ENCODE measurements at places on chromosomes 3 and 15. TPM values are rescaled to one million over a fixed set of nuclear protein-coding genes. Genes with fewer than 3 reads are reported as not detected.

GRCh38 chr3:172987273-172987672, 153.8 kb downstream of the SPATA16 start:
- H3K4me1 ChIP-seq, result no peaks in the 10 kb centered on the region
- no peaks in the 10 kb centered on the region for H3K36me3 ChIP-seq
- no peak overlapping the region for H3K27ac ChIP-seq
- no peak for DNase-seq
- H3K4me3 ChIP-seq, result no peak overlapping the region

GRCh38 chr3:65279225-65279782, 591.5 kb upstream of the ADAMTS9 start:
- H3K4me3 ChIP-seq, result no peak overlapping the region
- no peaks in the 10 kb centered on the region for H3K27me3 ChIP-seq
- no peak overlapping the region for H3K27ac ChIP-seq
- no peaks in the 10 kb centered on the region for H3K36me3 ChIP-seq
- H3K4me1 ChIP-seq, result no peaks in the 10 kb centered on the region

- no peaks in the 10 kb centered on the region for H3K27me3 ChIP-seq
- H3K4me3 ChIP-seq, result no peak overlapping the region
- no peak for DNase-seq
- no peaks in the 10 kb centered on the region for H3K36me3 ChIP-seq
- H3K27ac ChIP-seq, result no peak overlapping the region
Observed at GRCh38 chr3:53671192-53671960, 174.8 kb downstream of the CHDH start.

GRCh38 chr3:16103472-16103871, 71.0 kb upstream of the GALNT15 start:
- no peak for DNase-seq
- H3K4me3 ChIP-seq, result no peak overlapping the region

Gene CYP11A1
- polyA plus RNA-seq, result 2.7 TPM

Gene WWTR1
- polyA plus RNA-seq, result 23.3 TPM

Gene MYLK
- 25.3 TPM for polyA plus RNA-seq

DNA sequence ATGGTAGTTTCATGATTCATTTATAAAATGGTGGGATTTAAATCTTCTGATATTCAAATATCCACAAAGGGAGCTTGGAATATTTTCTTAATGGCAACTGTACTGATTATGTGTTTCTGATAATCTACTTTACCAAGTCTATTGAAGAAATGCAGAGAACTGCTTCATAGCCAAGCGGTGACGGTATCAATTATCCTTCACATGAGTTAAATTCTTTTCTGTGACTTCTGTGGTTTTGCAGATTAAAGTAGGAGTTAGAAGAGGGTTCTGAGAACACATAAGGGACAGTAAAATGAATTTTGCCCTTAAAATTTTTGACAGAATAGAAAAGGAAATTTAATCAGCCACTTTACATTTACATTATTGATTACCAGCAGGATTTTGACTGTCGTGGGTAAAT, 563.2 kb downstream of the GBE1 start:
- no peak overlapping the region for H3K27ac ChIP-seq
- DNase-seq, result no peak
- no peak overlapping the region for H3K4me3 ChIP-seq
- H3K36me3 ChIP-seq, result no peaks in the 10 kb centered on the region

DNA sequence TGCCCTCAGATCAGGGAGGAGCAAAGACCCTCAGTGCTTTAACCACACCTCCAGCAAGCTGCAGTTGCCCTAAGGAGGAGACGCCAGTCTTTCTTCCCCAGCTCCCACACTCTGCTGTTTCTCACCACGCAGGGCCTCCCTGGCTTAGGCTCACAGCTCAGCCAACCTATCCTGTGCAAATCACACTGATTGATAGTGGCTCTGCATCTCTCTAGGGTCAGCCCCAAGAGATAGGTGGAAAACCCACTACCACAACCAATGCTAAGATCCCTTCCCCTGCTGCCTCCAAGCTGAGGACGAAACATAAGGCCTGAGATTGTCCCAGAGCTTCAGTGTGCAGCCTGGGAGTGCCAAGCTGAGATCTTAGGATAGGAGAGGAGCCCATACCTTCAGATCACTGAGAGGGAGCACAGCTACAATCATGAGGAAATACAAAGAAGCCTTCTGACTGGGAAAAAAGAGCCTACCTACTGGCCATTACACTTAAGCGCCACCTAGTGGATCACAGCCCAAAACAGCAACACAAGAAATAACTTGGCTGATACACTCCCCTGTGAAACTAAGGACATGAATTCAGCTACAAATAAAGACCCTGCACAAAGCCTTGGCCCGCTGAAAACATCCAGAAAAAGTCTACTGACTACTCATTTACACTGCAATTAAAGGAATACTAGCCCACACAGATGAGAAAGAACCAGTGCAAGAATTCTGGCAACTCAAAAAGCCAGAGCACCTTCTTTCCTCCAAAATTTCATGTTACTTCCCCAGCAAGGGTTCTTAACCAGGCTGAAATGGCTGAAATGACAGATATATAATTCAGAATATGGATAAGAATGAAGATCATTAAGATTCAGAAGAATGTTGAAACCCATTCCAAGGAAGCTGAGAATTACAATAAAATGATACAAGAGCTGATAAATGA, 271.5 kb upstream of the DCBLD2 start:
- H3K27ac ChIP-seq, result no peak overlapping the region
- H3K27me3 ChIP-seq, result no peaks in the 10 kb centered on the region
- no peak overlapping the region for H3K4me3 ChIP-seq
- peak; percentile 53 for DNase-seq
- H3K36me3 ChIP-seq, result no peaks in the 10 kb centered on the region

GRCh38 chr15:33048255-33048654, 146.3 kb downstream of the FMN1 start:
- H3K4me3 ChIP-seq, result no peak overlapping the region
- DNase-seq, result peak; percentile 29
- no peak overlapping the region for H3K27ac ChIP-seq
- no peaks in the 10 kb centered on the region for H3K4me1 ChIP-seq
- H3K27me3 ChIP-seq, result no peaks in the 10 kb centered on the region
- H3K36me3 ChIP-seq, result no peaks in the 10 kb centered on the region

Gene RPSA
- 1,249 TPM for polyA plus RNA-seq

DNA sequence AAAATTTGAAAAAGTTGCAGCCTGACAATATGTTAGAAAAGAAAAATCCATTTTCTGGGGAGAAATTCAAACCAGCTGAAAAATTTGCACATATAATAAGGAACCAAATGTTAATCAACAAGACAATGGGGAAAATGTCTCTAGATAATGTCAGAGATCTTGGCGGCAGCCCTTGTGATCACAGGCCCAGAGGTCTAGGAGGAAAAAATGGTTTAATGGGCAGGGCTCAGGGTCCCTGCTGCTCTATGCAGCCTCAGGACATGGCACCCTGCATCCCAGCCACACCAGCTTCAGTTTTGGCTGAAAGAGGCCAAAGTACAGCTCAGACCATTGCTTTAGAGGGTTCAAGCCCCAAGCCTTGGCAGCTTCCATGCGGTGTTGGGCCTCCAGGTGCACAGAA, 701.9 kb downstream of the IGSF11 start:
- no peak for DNase-seq
- no peaks in the 10 kb centered on the region for H3K4me1 ChIP-seq
- H3K27me3 ChIP-seq, result no peaks in the 10 kb centered on the region
- no peak overlapping the region for H3K4me3 ChIP-seq

GRCh38 chr3:36903119-36903882, 41.6 kb downstream of the TRANK1 start:
- no peak overlapping the region for H3K27ac ChIP-seq
- no peaks in the 10 kb centered on the region for H3K36me3 ChIP-seq
- DNase-seq, result peak; percentile 39
- H3K27me3 ChIP-seq, result no peaks in the 10 kb centered on the region
- H3K4me1 ChIP-seq, result no peaks in the 10 kb centered on the region
- no peak overlapping the region for H3K4me3 ChIP-seq

Gene RASL12
- polyA plus RNA-seq, result 6.7 TPM

GRCh38 chr3:63937661-63938651, 25.8 kb upstream of the SCAANT1 start:
- H3K36me3 ChIP-seq, result peaks cover 7% of the 10 kb centered on the region
- peaks cover 13% of the 10 kb centered on the region for H3K4me1 ChIP-seq
- H3K27me3 ChIP-seq, result no peaks in the 10 kb centered on the region
- H3K4me3 ChIP-seq, result no peak overlapping the region

- H3K27ac ChIP-seq, result no peak overlapping the region
- H3K36me3 ChIP-seq, result no peaks in the 10 kb centered on the region
- H3K27me3 ChIP-seq, result no peaks in the 10 kb centered on the region
Observed at GRCh38 chr3:139534992-139535879, 4.3 kb downstream of the RBP1 start.

Gene TM4SF1
- 101 TPM for polyA plus RNA-seq

GRCh38 chr3:107235193-107235927, 141.9 kb upstream of the CCDC54 start:
- no peaks in the 10 kb centered on the region for H3K36me3 ChIP-seq
- H3K4me1 ChIP-seq, result no peaks in the 10 kb centered on the region
- DNase-seq, result peak; percentile 26
- H3K27ac ChIP-seq, result peak overlapping the region; percentile 15

GRCh38 chr3:47399531-47400270, 18.9 kb downstream of the PTPN23 start:
- peaks cover 3% of the 10 kb centered on the region for H3K36me3 ChIP-seq
- DNase-seq, result no peak
- H3K27ac ChIP-seq, result no peak overlapping the region
- no peak overlapping the region for H3K4me3 ChIP-seq

GRCh38 chr3:48267782-48268181, 26.9 kb downstream of the ZNF589 start:
- H3K27ac ChIP-seq, result no peak overlapping the region
- no peaks in the 10 kb centered on the region for H3K36me3 ChIP-seq
- no peak for DNase-seq
- no peak overlapping the region for H3K4me3 ChIP-seq

DNA sequence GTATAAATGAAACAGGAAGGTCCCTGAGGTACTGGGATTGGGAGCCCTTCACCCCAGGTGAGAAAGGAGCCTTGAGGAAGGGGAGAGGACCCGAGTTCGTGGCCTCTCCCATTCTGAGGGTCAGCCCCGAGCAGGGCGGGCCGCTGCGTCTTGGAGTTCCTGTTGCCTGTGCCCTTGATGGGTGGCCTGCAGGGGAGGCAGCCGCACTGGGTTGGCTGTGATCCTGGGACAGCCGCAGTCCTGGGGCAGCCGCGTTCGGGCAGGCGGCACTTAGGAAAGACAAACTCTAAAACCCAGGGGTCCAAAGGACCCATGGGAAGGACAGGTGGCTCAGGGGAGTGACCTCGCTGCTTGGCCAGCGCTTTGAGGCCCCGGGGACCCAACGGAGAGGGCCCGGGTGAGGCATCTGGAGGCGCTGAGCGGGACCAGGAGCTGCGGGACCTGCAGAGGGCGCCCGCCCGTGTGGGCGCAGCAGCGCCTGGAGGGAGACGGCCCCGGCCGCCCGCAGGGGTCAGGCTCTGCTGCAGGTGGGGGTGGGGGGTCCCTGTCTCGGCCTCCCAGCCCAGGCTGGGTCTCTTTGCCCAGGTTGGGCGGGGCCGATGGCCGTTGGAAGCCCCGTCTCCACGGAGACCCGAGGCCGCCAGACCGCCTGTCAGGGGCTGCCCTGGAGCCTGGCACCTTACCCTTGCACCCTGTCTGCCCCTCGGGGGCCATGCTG, 65.1 kb downstream of the HMCES start:
- no peak overlapping the region for H3K4me3 ChIP-seq
- H3K36me3 ChIP-seq, result no peaks in the 10 kb centered on the region
- DNase-seq, result peak; percentile 66
- no peaks in the 10 kb centered on the region for H3K27me3 ChIP-seq

Gene IFT57
- 64.0 TPM for polyA plus RNA-seq

- H3K27ac ChIP-seq, result no peak overlapping the region
- H3K4me1 ChIP-seq, result no peaks in the 10 kb centered on the region
- H3K27me3 ChIP-seq, result no peaks in the 10 kb centered on the region
- no peaks in the 10 kb centered on the region for H3K36me3 ChIP-seq
Observed at GRCh38 chr3:39445927-39446326, 21.6 kb upstream of the MOBP start.

GRCh38 chr3:108102420-108103039, 11.7 kb upstream of the CD47 start:
- H3K4me3 ChIP-seq, result no peak overlapping the region
- DNase-seq, result no peak
- no peaks in the 10 kb centered on the region for H3K4me1 ChIP-seq

GRCh38 chr15:32887090-32887489, 169.3 kb downstream of the GREM1 start:
- no peaks in the 10 kb centered on the region for H3K27me3 ChIP-seq
- H3K4me3 ChIP-seq, result no peak overlapping the region
- DNase-seq, result no peak
- no peaks in the 10 kb centered on the region for H3K36me3 ChIP-seq
- no peaks in the 10 kb centered on the region for H3K4me1 ChIP-seq
- H3K27ac ChIP-seq, result no peak overlapping the region

- H3K4me3 ChIP-seq, result no peak overlapping the region
- DNase-seq, result no peak
- no peaks in the 10 kb centered on the region for H3K27me3 ChIP-seq
- H3K36me3 ChIP-seq, result no peaks in the 10 kb centered on the region
Observed at GRCh38 chr3:11392014-11392859, 120.0 kb downstream of the ATG7 start.

Gene USF3
- 6.5 TPM for polyA plus RNA-seq

DNA sequence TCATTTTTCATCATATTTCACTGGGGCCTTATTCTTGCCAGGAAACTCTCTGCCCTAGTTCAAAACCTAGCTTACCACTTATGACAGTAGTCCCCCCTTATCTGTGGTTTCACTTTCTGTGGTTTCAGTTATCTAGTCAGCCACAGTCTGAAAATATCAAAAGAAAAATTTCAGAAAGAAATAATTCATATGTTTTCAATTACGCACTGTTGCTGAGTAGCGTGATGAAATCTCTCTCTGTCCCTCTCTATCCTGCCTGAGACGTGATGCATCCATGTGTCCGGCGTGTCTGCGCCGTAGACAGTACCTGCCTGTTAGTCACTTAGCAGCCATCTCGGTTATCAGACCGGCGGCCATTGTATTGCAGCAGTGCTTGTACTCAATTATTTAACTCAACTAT, 369.9 kb upstream of the MCTP2 start:
- no peak overlapping the region for H3K27ac ChIP-seq
- H3K36me3 ChIP-seq, result no peaks in the 10 kb centered on the region
- no peaks in the 10 kb centered on the region for H3K27me3 ChIP-seq
- no peaks in the 10 kb centered on the region for H3K4me1 ChIP-seq
- DNase-seq, result no peak
- H3K4me3 ChIP-seq, result no peak overlapping the region

Gene IFT122
- polyA plus RNA-seq, result 18.4 TPM

- no peaks in the 10 kb centered on the region for H3K4me1 ChIP-seq
- H3K4me3 ChIP-seq, result no peak overlapping the region
Observed at GRCh38 chr3:29718661-29719065, 437.8 kb downstream of the RBMS3 start.

GRCh38 chr3:128483657-128484403, 9.2 kb downstream of the GATA2 start:
- H3K27me3 ChIP-seq, result peaks cover 22% of the 10 kb centered on the region
- H3K4me3 ChIP-seq, result no peak overlapping the region
- no peaks in the 10 kb centered on the region for H3K36me3 ChIP-seq
- peak overlapping the region; percentile 61 for H3K27ac ChIP-seq
- no peak for DNase-seq

- H3K27ac ChIP-seq, result no peak overlapping the region
- H3K36me3 ChIP-seq, result no peaks in the 10 kb centered on the region
- DNase-seq, result no peak
- H3K4me3 ChIP-seq, result no peak overlapping the region
Observed at GRCh38 chr3:16072420-16073110, 101.9 kb upstream of the GALNT15 start.
